ENCODE measurements at places on chromosomes 3 and 15.
A peak's percentile ranks its signal among the peaks of the same experiment; 100 is the strongest.

- DNase-seq = no peak
Measured at GRCh38 chr3:136690599-136690998, 61.6 kb downstream of the STAG1 start.

GRCh38 chr3:123037015-123037375, 9.4 kb upstream of the SEMA5B start:
- DNase-seq = no peak

GRCh38 chr3:123347691-123348264, 101.1 kb downstream of the ADCY5 start:
- no peak for DNase-seq

- DNase-seq = no peak
Measured at GRCh38 chr3:69871251-69871650, 128.3 kb upstream of the SAMMSON start.

DNA sequence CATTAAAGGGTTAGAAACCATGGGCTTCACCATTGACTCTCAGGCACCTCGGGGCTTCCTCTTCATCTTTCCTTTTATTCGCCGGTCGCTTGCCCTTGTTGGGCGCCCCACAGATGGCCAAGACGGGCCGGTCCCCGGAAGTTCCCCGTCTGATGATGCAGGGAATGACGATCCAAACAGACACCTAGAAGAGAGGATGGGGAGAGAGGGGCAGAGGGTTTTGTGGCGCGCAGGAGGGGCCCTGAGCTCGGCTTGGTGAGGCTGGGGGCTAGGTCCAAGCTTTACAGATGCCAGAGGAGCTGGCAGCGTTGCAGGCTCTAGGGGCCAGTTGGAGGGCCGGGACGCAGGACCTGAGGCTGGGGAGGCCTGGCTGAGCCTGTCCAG, 532 bp upstream of the ESYT3 start:
- DNase-seq = no peak

DNA sequence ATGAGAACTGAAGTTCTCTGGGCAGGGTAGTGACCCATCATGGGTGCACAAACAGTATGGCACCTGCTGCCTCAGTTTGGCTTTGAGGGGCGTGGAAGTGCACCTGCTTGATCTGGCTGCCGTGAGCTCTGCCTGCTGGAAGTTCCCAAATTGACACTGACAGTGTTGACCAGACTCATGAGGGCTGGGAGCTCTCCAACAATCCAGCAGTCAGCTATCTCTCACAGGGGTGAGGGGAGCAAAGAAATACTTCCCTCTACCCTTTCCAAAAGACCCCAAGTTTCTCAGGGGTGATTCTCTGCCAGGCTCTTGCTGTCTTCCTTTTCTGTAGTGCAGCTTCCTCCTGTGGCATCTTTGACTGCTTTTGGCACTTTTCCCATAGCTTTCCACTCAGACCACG, 49.4 kb upstream of the ROBO1 start:
- DNase-seq = no peak

DNA sequence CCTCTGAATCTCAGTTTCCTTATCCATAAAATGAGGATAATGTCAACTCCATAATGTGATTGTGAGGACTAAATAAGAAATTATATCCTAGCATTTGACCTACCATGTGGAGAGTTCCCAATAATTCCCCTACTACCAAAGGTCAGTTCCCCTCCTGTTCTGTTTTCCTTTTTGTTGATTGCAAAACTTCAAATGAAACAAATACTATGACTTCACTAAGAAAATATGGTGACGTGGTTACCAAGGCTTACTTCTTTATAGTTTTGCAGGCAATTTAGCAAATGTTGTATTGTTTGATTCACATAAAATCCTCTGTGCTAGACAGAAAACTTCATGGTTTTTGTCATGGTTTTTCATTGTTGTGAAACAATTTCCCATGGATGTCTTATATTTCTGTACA, 153.8 kb upstream of the RORA start:
- no peak for DNase-seq

- no peak for DNase-seq
Measured at GRCh38 chr15:60340207-60340921, 57.4 kb downstream of the ANXA2 start.

DNA sequence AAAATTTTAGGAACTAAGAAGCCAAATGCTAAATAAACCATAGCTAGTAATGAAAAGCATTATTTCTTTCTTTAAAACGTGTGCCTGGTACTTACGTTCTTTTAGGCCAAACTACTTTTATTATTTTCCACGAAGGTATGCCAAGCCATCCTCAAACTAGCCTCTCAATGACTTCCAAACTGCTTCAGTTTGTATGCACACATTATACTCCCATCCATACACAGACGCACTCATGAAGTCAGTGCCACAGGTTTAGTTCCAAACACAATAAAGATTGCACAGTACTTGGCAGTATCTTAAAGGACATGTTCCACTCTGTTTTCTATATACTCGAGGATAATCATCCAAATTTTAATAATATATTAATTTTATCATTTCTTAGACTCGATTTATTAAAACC, 609.2 kb upstream of the ZNF385D start:
- DNase-seq = no peak

GRCh38 chr15:48890375-48890972, 12.5 kb downstream of the EID1 start:
- no peak for DNase-seq

- no peak for DNase-seq
Measured at GRCh38 chr3:124526601-124527000, 203.7 kb upstream of the UMPS start.

DNA sequence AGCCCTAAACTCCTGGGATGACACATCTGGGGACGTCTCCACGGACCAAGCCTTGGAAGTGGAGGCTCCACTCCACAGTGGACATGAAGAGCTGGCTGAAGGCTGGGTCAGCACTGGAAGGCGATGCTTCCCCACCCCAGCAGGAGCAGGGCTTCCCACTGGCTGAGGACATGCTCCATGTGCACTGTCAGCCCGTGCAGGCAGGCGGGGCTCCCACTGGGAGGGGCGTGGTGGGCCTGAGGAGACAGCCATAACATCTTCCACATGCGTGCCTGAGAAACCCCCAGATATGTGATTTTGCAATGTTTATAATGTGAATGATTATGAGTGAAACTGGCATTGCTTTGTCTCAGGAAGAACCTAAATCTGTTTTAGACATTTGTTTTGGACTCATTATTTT, 231.3 kb downstream of the KLF13 start:
- no peak for DNase-seq

GRCh38 chr3:104520228-104520655, 846.5 kb upstream of the ALCAM start:
- no peak for DNase-seq

- DNase-seq = no peak
Measured at GRCh38 chr15:99202176-99202552, 47.2 kb downstream of the TTC23 start.

DNA sequence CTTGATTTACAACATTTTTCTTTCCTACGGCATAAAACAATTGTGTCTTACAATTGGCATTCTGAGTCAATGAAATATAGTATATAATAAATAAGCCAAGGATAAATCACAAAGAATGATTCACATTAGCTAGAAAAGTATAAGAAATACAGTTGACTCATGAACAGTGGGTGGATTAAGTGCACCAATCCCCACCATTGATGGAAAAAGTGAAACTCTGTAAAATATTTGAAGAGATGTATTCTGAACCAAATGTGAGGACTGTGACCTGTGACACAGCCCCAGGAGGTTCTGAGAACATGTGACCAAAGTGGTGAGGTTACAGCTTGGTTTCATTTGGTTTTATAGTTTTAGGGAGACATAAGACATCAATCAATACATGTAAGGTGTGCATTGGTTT, 227.5 kb downstream of the ALCAM start:
- peak; percentile 9 for DNase-seq
